ENCODE measurements at places on chromosomes 5 and 9. TPM values are rescaled to one million over a fixed set of nuclear protein-coding genes. Genes with fewer than 3 reads are reported as not detected.
A peak's percentile ranks its signal among the peaks of the same experiment; 100 is the strongest.

Gene MYORG
- 76.2 TPM for total RNA-seq

Gene KIF2A
- total RNA-seq = 5.6 TPM

- no peak for DNase-seq
These were observed 4.4 kb upstream of the CD180 start for GRCh38 chr5:67200809-67201562.

DNA sequence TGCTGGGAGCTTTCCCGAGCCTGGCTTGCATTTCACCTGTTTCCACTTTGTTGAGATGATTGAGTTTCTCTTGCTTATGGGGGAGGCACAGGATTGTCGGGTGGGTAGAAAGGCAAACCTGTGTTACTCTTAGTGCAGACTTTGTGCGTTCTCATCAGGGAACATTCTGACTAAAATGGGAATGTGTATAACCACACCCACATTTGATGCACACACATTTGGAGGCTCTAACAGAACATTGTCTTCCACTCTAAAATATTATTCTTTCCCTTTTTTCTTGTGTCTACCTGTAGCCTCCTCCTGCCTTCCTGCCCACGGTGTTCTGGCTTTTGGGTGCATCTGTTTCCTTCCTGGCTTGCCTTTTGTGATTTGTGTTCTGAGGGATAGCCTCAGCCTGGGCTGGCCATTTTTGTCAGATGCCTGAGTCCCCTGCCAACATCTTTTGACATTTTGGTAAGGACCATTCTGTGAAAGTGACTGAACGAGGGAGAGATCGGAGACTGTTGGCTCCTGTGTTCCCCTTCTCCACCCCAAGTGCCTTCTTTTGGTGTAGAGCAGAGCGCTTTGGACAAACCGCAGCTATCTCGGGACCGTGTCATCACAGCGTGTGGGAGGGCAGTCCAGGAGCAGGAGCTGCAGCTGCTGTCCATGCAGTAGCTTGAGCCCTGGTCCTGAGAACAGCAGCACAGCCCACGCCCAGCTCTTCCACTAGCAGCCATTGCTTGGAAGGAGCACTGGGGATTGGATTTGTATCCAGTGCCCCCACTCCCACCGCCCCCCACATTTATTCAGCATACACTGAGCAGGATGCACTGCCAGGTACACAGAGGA is 101.4 kb downstream of the ARHGAP26 start:
- peak; percentile 44 for DNase-seq

GRCh38 chr5:96703384-96703920 is 41.3 kb downstream of the CAST start:
- no peak for DNase-seq

Gene KLF4
- total RNA-seq = 2.9 TPM

GRCh38 chr9:125121146-125121545 is 22.2 kb downstream of the SCAI start:
- no peak for DNase-seq

- no peak for DNase-seq
These were observed 13.2 kb downstream of the IRX2 start for GRCh38 chr5:2738156-2738699.

Gene PALM2AKAP2
- 32.1 TPM for total RNA-seq

Gene TRPM3
- total RNA-seq = 0.38 TPM

- DNase-seq = no peak
These were observed 141.4 kb downstream of the LRRC70 start for GRCh38 chr5:62720031-62720441.

GRCh38 chr5:68529581-68529980 is 314.0 kb downstream of the PIK3R1 start:
- DNase-seq = no peak

DNA sequence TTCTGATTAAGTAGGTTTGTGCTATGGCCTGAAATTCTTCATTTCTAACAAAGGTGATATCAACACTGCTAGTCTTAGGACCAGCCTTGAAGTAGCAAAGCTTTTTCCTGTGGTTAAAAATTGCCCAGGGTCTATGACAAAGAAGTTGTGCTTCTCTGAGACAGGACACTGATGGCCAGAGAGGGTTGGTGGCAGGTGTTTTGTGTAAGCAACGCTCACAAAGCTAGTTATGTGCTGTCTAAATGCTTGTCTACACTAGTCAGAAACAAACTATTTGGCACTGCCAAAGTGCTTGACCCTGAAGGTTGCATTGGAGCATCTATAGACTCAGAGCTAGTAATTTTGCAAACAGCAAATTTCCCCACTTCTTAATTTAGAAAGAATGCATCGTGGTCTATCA is 44.1 kb upstream of the SELENOP start:
- DNase-seq = no peak

DNA sequence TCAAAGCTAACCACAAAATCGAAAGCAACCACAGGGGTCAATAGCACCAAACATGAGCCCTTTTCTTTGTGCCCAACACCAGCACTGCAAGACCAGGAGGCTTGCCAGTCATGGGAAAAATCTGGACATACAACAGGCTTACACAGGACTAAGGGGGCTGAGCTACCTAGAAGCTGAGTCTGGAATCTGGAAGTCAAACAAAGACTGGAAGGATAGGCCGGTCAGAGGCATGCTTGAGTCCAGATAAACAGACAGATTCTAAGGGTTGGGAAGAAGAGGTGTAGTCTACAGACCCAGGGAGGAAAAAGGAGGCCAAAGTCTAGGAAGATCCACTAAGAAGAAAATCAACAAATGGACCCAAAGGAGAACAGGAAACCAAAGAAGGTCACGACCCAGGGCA is 73.3 kb downstream of the MYO10 start:
- DNase-seq = no peak

DNA sequence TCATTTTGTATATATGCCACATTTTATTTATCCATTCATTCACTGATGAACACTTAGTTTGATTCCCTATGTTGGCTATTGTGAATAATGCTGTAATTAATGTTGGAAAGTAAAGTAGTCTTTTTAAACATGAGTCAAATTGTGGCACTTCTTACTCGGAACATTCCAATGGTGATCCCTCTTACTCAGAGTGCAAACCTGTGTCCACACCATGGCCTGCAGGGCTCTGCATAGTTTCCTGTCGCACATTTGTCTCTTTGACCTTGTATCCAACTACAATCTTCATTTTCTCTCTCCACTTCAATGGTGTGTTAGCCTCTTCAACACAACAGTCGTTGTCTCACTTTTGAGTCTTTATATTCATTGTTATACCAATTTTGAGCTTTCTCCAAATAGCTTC is 98.1 kb upstream of the PAPPA start:
- no peak for DNase-seq

Gene FCN2
- 95.7 TPM for total RNA-seq

- no peak for DNase-seq
These were observed 672.5 kb upstream of the RORB start for GRCh38 chr9:73824671-73825070.

- no peak for DNase-seq
These were observed 43.4 kb upstream of the IL17B start for GRCh38 chr5:149422366-149423048.

Data from left lobe of liver (tissue), 2 donors.